ENCODE measurements at places on chromosomes 2 and 18.

DNA sequence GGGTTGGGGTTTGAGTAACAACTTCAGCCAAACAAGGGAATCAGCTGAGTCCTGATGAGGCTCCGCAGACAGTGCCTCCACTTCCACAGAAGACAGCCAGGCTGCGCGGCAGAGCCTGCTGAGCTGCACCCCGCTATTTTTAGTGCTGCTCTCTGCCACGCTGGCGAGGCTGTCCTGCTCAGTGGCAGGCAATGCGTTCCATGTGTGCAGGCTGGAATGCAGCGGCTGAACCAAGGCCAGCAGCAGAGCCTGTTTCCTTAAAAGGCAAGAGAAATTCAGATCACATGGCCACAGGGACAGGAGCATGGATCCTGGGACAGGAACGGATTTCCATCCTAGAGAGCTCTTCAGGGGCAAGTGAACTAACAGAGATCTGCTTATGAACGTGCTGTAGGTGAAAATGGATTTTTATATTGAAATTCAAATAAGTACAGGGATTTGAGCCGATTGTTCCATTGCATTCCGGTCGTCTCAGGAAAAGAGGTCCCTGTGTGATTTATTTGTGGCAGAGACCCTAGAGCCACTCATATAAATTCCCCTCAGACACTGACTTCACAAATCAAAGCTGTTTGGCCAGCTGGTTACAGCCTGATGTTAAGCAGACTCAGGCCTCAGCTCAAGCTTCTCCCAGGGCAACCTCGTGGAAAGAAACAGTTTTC, 98.7 kb downstream of the COL6A3 start:
- no peak for DNase-seq

- no peak for DNase-seq
Measured at GRCh38 chr18:48698707-48699106, 159.9 kb downstream of the CTIF start.

- DNase-seq: no peak
Measured at GRCh38 chr2:191696001-191696400, 18.1 kb downstream of the NABP1 start.

DNA sequence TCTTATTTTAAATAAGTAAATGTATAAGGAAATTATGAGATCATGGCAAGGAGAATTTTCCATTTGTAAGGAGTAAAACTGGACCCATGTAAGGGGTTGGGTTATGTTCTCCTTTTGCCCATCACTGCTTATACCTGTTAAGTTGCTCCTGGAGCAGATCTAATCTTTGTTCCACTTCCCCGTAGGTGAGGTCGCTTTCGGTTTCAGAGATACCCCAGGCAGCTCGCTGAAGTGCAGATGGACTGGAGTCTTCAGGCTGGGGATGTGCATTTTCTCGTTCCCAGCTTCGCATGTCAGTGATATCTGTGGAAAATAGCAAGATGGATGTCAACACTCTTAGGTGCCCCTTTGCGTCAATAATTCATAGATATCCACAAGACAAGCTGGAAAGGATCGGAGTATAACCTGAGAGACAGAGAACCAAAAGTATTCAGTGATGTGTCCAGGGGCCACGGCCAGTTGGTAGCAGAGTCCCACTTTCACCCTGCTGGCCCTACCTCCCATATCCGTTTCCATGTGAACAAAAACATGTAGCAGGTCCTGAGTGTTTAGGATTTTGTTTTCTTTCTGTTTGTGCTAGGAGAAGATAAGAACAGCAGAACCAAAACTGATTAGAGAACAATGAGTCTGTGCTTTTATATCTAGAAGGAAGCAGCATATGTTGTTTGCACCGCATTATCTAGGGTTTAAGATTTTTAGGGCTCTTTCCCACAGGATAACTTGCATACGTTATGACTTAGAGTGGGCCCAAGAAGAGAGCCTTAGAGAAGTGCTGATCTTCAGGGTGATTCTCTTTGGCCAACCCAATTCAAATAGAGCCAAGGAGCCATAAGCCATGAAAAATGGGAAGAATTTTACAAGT, 36.0 kb downstream of the GCA start:
- DNase-seq: no peak

GRCh38 chr2:18413676-18414396, 146.6 kb downstream of the RDH14 start:
- peak; percentile 42 for DNase-seq

GRCh38 chr2:71700041-71700657, 246.8 kb downstream of the DYSF start:
- DNase-seq: no peak

DNA sequence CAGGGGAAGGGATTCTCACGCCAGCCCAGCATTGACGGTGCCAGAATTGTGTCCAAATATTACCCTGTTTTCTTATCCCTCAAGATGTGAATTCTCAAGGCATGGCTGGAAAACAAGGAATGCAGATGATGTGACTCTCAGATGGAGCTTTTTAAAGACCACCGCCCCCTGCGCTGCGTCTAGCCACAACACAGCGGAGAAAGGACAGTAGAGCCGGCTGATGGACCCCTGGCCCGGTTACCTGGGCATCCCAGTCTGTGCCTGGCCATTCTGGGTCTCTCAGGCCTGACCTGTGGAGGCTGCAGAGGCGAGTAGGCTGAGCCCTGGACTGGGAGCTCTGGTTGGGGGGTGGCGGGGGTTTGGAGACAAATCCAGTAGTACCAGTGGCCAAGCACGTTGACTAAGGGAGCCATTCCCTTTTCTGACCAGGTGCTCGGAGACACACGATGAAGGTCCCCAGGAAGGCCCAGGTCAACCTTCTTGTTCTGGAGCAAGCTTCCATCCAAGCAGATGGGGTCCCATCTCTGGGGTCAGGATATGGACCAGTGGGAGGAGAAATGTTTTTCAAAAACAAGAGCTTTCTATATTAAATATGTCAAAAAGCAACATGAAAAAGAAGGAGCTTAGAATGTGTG, 5.3 kb downstream of the CAPN13 start:
- no peak for DNase-seq

DNA sequence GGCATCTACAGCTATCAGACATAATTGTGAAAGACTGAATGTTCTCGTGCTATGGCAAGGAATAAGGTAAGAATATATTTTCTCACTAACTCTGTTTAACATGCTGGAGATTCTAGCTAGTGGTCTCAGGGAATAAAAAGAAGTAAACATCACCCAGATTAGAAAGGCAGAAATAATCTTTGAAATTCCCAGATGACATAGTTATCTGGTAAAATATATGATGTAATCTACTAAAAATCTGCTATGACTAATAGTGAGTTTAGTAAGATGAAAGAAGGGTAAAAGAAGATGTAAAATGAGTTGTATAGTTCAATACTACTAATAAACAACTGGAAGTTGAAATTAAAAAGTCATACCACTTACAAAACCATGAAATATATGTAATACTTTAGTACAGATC, 134.2 kb downstream of the DSC3 start:
- DNase-seq: no peak

DNA sequence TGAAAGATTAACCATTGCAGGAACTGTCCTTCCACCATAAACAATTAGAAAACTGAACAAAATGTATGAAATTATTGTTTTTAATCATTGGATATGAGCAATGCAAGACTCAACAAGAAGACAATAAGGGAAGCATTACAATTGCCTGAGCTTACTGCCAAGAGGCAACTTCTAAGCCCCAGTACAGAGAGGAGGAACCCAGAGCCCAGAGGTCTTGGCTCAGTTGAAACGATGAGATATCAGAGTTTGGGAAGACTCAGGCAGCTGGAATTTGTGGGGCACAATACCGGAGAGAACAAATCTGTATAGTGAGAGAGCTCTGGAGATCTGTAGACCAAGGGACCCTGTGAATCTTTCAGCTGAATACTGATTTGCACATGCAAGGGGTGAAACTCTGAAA, 80.6 kb upstream of the ZFP36L2 start:
- no peak for DNase-seq

GRCh38 chr2:210606001-210606400, 49.6 kb downstream of the CPS1 start:
- DNase-seq: no peak

DNA sequence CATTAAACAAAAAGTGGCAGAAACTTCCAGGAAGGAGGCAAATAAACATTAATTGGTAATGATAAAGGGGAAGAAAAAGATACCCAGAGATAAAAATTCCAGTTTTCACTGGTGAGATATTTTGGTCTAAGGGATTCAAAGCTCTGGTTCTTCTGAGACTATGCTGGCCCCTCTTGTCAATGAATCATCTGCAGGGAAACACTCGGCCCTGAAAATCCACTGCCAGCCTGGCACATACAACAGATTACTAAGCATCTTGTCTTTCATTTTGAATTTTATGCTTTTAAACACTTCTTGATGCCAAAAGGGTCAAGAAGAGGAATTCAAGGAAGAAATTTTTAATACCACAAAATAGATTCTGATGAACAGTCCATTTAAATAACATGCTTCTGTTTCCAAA, 1603.8 kb upstream of the ZEB2 start:
- no peak for DNase-seq

DNA sequence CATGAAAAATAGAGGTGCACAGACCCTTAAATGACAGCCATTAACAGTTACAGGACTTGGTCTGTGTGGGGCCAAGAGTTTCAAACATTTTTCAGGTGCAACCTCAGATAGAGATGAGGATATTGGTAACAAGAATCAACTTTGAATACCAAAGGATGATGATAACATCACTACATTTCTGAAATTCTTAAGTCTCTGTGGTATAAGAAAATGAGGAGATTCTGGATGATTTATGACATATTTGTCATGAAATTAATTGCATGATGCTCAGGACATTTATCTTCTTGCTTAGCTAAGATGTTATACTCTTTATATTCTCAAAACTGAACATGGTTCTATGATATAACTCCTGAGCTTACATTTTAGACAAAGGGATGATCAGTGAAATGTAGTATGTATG, 471.8 kb upstream of the CWC22 start:
- no peak for DNase-seq

DNA sequence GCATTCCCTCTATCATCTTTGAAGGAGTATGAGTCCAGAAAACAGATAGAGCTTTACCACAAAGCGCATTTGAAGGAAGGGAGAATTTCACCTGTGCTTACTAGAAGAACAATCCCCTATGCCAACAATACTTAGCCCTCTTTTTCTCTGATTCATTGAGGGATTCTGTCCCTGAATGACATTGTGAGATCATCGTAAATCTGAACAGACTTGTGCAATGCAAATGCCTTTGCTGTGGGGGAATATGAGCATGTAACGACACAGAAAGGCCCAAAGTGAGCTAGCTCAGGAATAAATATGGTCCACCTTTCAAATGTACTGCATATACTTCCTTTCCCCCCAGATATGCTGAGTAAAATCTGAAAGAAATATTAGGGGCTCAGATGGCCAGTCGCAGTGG, 67.6 kb downstream of the SCN1A start:
- no peak for DNase-seq

GRCh38 chr2:95039363-95039762, 13.9 kb downstream of the MAL start:
- no peak for DNase-seq

- DNase-seq: peak; percentile 29
Measured at GRCh38 chr18:63131106-63131958, 188.2 kb downstream of the BCL2 start.

GRCh38 chr2:49938268-49938667, 784.0 kb upstream of the FSHR start:
- DNase-seq: no peak

DNA sequence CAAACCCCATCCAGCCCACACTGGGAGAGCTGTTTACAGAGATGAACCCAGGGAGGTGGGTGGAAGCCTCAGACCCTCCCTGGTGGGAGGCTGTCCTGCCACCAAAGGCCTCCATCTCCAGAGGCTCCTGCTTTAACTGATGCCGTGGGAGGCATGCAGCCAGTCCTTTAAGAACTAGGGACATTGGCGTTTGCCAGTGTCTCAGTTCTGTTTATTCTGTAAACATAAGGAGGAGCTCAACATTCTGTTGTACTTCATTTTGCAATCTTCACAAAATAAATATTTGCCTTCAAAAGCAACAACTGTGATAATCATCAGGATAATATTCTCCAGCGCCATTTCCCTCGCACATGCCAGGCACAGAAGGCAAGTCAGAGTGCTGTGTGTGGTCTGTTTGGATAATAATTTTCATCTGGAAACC, 6.8 kb downstream of the EDAR start:
- no peak for DNase-seq

- DNase-seq: no peak
Measured at GRCh38 chr2:174617718-174618117, 20.1 kb upstream of the WIPF1 start.

- peak; percentile 85 for DNase-seq
Measured at GRCh38 chr18:56650944-56651770, at the start of gene WDR7. Gene WDR7 (plus strand): TSS chr18:56651359. CDS start chr18:56672516, 21,157 bp downstream.

DNA sequence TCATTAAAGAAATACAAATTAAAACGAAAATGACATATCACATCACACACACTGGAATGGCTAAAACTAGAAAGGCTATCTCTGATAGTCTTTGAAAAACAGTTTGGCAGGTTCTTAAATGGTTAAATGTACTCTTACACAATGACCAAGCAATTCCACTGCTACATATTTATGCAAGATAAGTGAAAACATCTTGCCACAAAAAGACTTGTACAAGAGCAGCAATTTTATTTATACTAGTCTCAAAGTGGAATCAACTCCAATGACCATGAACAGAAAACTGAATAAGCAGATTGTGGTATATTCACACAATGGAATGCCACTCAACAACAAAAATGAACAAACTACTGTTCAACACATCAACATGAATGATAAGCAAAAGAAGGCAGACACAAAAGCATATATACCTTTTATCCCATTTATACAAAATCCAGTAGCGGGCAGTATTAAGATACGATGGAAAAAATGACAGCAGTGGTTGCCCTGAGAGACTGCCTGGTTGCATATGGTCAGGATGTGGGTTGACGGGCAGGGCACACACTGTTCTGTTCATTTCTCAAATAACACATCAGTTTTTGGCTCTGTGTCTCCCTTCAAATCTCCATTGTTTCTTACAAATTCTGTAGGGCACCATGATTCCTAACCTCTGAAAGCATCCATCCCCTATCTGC, 25.4 kb downstream of the SP100 start:
- DNase-seq: no peak

DNA sequence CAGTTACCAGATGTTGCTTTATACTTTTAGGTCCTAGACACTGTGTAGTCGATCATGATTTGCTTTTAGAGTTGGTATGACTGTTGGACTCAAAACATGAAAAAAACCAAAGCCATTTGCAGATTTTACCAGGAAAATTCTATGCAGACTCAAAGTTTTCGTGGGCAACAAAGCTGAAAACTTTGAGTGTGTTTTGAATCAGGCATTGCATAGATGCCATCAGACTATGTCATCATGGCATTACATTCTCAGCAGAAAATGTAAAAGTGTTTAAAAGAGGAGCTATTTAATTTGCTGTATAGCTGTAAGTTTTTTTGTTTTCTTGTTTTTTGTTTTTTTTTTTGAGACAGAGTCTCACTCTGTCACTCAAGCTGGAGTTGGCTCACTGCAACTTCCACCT, 43.5 kb upstream of the ELAC1 start:
- DNase-seq: no peak

All from glomerular endothelial cell (primary cell).